Activated naive CD8-positive, alpha-beta T cell treated with anti-CD3 and anti-CD28 coated beads, Interleukin-2, amount 10 ng/mL, durations not matched to agents 7 days and 5 days (primary cell): ENCODE measurements at places on chromosomes 13 and 19. TPM values are rescaled to one million over a fixed set of nuclear protein-coding genes. Genes with fewer than 3 reads are reported as not detected.

DNA sequence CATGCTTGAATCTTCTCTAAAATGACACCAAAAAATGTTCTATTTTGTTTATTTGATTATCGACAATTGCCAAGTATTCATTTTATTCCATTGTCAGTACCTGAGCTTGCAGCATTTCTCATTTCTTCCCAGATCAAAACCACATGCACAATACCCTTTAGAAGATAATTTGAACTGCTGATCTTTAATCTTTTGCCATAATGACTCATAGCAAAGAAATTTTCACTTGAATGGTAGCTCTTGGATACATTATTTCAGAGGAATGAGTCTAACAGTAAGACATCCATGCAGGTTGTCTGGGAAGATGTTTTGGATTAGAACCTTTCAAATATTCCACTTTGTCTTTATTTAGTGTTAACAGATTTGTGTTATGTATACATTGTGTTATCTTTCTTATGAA is 42.0 kb upstream of the RXFP2 start:
- no peaks in the 10 kb centered on the region for H3K27me3 ChIP-seq
- H3K36me3 ChIP-seq, result no peaks in the 10 kb centered on the region
- no peak for DNase-seq

GRCh38 chr13:112892426-112893206 is 76.4 kb upstream of the MCF2L start:
- DNase-seq, result no peak
- H3K36me3 ChIP-seq, result no peaks in the 10 kb centered on the region
- H3K27ac ChIP-seq, result no peak overlapping the region
- no peaks in the 10 kb centered on the region for H3K4me1 ChIP-seq

DNA sequence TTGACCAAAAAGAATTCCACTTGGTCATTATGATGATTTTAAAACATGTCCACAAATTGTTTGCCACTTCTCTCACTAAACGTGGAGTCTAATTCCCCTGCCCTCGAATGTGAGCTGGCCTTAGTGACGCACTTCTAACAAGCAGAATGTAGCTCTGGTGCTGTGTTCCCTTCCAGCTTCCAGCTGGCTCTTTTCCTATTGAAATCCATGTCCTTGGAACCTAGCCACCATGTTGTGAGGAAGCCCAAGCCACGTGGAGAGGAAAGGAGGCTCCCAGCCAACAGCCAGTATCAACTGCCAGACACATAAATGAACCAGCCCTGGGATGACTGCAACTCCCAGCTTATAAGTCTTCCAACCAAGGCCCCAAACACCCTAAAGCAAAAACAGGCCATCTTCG is 23.6 kb upstream of the CEBPA start:
- no peak overlapping the region for H3K4me3 ChIP-seq
- peaks cover 16% of the 10 kb centered on the region for H3K27me3 ChIP-seq
- no peaks in the 10 kb centered on the region for H3K36me3 ChIP-seq
- no peaks in the 10 kb centered on the region for H3K4me1 ChIP-seq
- no peak for DNase-seq

GRCh38 chr13:28429685-28430290 is 65.1 kb downstream of the FLT1 start:
- peaks cover 7% of the 10 kb centered on the region for H3K4me1 ChIP-seq
- H3K27me3 ChIP-seq, result peaks cover 11% of the 10 kb centered on the region
- no peak overlapping the region for H3K4me3 ChIP-seq
- H3K27ac ChIP-seq, result no peak overlapping the region
- DNase-seq, result no peak

- no peak overlapping the region for H3K27ac ChIP-seq
- peaks cover 2% of the 10 kb centered on the region for H3K27me3 ChIP-seq
- no peaks in the 10 kb centered on the region for H3K36me3 ChIP-seq
Measured at GRCh38 chr13:99642006-99642405, 140.7 kb downstream of the TM9SF2 start.

GRCh38 chr19:13633109-13633508 is 126.8 kb upstream of the CACNA1A start:
- H3K4me3 ChIP-seq, result no peak overlapping the region
- H3K36me3 ChIP-seq, result no peaks in the 10 kb centered on the region
- H3K27ac ChIP-seq, result no peak overlapping the region
- DNase-seq, result no peak
- no peaks in the 10 kb centered on the region for H3K4me1 ChIP-seq
- H3K27me3 ChIP-seq, result peaks cover 3% of the 10 kb centered on the region

- no peak for DNase-seq
- peaks cover 8% of the 10 kb centered on the region for H3K4me1 ChIP-seq
- H3K4me3 ChIP-seq, result no peak overlapping the region
- peaks cover 8% of the 10 kb centered on the region for H3K27me3 ChIP-seq
- no peaks in the 10 kb centered on the region for H3K36me3 ChIP-seq
Measured at GRCh38 chr19:46288896-46289588, 7.8 kb upstream of the HIF3A start.

DNA sequence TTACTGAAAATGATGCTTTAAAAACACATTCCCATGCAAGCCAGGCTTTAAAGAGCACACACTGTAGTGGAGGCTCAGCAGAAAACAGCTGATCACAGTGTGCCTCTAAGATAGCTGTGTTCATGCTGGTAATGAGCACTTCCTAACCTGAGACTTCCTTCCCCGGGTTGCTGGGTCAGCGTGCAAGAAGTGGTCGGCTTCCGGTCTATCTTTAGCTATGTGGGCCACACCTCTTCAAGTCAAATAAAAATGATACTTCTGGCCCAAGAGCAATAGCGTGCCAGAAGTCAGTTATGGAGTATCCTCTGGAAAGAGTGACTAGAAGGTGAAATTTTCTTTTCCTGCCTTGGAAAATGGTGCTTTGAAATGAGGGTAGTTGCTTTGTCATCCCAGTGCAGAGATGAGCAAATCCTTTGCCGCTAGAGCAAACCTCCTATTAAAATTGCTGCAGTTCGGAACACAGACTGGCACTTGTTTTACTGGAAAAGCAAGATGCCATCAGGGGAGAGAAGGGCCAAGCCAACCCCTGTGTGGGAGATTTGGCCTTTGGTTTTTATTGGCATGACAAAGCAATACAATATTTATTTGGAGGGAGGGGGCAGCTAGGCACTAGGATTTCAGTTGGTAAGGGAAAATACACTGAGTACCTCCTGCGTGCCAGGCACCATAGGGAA is 64.2 kb downstream of the ARHGAP35 start:
- DNase-seq, result no peak
- H3K27ac ChIP-seq, result no peak overlapping the region
- peaks cover 1% of the 10 kb centered on the region for H3K36me3 ChIP-seq
- no peaks in the 10 kb centered on the region for H3K27me3 ChIP-seq
- peaks cover 24% of the 10 kb centered on the region for H3K4me1 ChIP-seq

GRCh38 chr13:76750126-76750525 is 136.1 kb downstream of the KCTD12 start:
- no peak for DNase-seq
- no peak overlapping the region for H3K4me3 ChIP-seq
- no peaks in the 10 kb centered on the region for H3K27me3 ChIP-seq
- H3K36me3 ChIP-seq, result no peaks in the 10 kb centered on the region
- no peaks in the 10 kb centered on the region for H3K4me1 ChIP-seq

DNA sequence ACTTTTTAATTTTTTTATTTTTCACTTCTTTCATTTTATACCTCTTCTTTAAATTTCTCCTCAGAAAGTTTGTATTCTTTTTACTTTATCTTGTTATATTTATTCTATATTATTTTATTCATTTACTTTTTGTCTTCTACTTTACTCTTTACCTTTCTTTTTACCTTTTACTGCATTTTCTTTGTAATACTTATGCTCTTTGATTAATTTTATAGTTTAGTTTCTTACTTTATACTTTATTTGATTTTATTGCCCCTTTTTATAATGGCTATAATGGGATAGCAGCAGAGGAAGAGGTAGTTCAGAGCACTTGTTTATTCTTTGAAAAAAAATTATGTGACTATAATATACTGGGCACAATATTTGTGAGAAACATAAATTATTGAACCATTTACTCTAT is 542.6 kb upstream of the SPRY2 start:
- no peak overlapping the region for H3K27ac ChIP-seq
- no peaks in the 10 kb centered on the region for H3K4me1 ChIP-seq
- H3K36me3 ChIP-seq, result no peaks in the 10 kb centered on the region
- no peak for DNase-seq
- H3K4me3 ChIP-seq, result no peak overlapping the region

GRCh38 chr13:94596575-94596971 is 621 bp upstream of the TGDS start:
- peak overlapping the region; percentile 91 for H3K4me3 ChIP-seq
- H3K27ac ChIP-seq, result peak overlapping the region; percentile 81
- H3K27me3 ChIP-seq, result no peaks in the 10 kb centered on the region

DNA sequence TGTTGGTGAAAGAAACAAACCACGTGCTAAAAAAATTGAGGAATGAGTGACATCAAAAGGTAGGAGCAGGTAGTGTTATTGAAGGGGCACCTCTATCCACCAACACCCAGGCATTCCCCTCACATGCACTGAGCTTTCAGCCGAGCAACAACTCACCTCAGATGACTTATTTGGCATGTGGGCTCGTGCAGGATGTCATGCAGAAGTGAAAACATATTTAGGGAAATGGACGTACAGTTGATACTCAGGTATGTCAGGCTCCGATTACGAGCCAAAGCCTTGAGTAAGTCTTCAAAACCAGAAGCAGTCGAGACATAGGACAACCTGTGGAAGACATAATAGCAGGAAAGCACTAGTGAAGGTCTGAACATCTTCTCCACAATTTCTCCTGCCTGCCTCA is 30.4 kb downstream of the NLRP11 start:
- no peaks in the 10 kb centered on the region for H3K4me1 ChIP-seq
- H3K4me3 ChIP-seq, result no peak overlapping the region
- H3K36me3 ChIP-seq, result no peaks in the 10 kb centered on the region
- no peaks in the 10 kb centered on the region for H3K27me3 ChIP-seq
- no peak for DNase-seq

DNA sequence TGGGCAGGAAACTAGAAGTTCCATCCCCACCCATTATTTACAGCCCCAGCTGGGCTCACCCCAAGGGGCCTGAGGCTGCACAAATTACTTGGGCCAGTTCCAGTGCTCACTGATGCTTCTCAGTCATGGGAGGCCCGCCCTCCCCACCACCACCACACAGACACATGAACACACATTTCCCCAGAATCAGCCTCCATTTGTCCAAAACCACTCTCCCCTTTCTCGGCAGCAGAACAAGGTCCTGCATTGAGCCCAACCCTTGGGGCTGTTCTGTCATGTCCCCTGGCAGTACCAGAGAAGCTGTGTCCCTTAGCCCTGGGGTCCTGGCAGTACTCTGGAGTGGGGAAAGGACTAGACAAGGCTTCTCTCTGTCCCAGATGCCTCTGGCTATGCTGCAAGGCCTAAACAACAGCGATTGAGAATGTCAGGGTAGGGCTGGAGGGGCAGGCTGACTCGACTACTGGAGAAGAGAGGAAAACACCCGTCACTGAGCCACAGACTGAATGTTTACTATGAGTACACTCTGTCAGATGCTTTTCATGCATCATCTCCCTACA is 21.8 kb downstream of the SAMD4B start:
- H3K36me3 ChIP-seq, result peaks cover 11% of the 10 kb centered on the region
- no peak overlapping the region for H3K4me3 ChIP-seq
- DNase-seq, result no peak
- no peak overlapping the region for H3K27ac ChIP-seq
- no peaks in the 10 kb centered on the region for H3K27me3 ChIP-seq

- DNase-seq, result no peak
- H3K27me3 ChIP-seq, result peaks cover 16% of the 10 kb centered on the region
- H3K36me3 ChIP-seq, result no peaks in the 10 kb centered on the region
- no peak overlapping the region for H3K27ac ChIP-seq
- H3K4me1 ChIP-seq, result peaks cover 7% of the 10 kb centered on the region
Measured at GRCh38 chr13:101711307-101712025, 259.0 kb downstream of the ITGBL1 start.

GRCh38 chr13:79866436-79866835 is 385.5 kb downstream of the NDFIP2 start:
- H3K4me1 ChIP-seq, result no peaks in the 10 kb centered on the region
- no peaks in the 10 kb centered on the region for H3K36me3 ChIP-seq
- H3K27ac ChIP-seq, result no peak overlapping the region
- DNase-seq, result no peak

DNA sequence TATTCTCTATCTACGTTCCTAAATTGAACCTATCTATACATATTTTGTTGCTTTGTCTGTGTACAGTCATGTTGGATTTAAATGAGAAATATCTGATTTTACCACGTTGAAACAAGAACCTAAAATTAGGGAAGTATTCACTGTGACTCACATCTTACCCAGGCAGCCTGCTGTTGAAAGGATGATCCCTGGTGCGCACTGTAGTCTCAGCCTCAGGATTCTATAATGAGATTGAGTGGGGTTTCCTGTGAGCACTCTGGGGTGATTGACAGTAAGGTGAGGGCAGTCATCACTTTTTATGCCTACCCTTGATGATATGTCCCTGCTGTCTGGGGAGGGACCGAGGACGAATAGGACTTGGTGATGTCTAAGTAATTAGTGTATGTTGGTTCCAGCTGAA is 35.4 kb downstream of the PCCA start:
- no peaks in the 10 kb centered on the region for H3K27me3 ChIP-seq
- H3K27ac ChIP-seq, result no peak overlapping the region
- no peak overlapping the region for H3K4me3 ChIP-seq
- H3K36me3 ChIP-seq, result peaks cover 29% of the 10 kb centered on the region
- peaks cover 7% of the 10 kb centered on the region for H3K4me1 ChIP-seq
- DNase-seq, result no peak

DNA sequence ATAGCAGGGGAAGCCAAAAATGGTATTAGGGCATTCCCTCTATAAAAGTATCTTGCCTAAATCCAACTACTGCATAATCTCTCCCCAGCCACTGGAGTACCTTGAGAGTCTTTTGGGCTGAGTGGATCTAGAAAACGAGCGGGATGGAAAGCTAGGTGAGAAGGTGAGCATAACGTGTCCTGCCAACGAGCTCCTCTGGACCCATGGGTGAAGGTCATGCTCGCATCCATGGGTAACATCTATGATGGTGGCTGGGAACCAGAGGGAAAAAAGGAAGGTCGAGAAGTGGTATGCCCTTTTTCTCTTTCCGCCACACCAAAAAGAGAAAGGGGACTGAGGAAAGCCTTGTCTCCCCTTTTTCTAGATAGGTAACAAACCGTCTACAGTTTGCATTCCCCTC is 63.0 kb downstream of the ZNF208 start:
- H3K36me3 ChIP-seq, result peaks cover 5% of the 10 kb centered on the region
- no peak overlapping the region for H3K27ac ChIP-seq
- no peak for DNase-seq
- no peaks in the 10 kb centered on the region for H3K4me1 ChIP-seq
- H3K4me3 ChIP-seq, result no peak overlapping the region
- no peaks in the 10 kb centered on the region for H3K27me3 ChIP-seq

Gene SLC25A41
- total RNA-seq, result 1.0 TPM

Gene FAM216B
- total RNA-seq, result not detected

Gene DHRS12
- total RNA-seq, result 13.1 TPM

Gene METTL21C
- not detected for total RNA-seq

Gene SAFB2
- total RNA-seq, result 131 TPM

Gene GFY
- not detected for total RNA-seq

Gene ZNF724
- 13.6 TPM for total RNA-seq

Gene LILRA1
- total RNA-seq, result not detected

Gene FAM83E
- 3.6 TPM for total RNA-seq

Gene POU2F2
- total RNA-seq, result 33.0 TPM

Gene KLK4
- total RNA-seq, result not detected
